ENCODE measurements at places on chromosomes 12 and 14.

- DNase-seq = peak; percentile 86
Measured at GRCh38 chr14:23567186-23568020, at the start of gene AP1G2. Gene AP1G2 (minus strand): TSS chr14:23567791. CDS start chr14:23567314, 477 bp downstream.

DNA sequence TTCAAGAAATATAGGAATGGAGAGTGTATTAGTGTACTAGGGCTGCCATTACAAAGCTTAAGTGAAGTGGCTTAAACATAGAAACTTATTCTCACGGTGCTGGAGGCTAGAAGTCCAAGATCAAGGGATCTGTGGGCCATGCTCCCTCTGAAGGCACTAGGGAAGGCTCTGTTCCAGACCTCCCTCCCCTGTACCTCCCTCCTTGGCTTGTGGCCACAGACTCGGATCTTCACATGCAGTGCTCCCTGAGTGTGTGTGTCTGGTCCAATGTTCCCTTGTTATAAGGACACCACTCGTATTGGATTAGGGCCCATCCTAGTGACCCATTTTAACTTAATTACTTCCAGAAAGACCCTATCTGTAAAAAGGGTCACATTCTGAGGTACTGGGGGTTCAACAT is 225.6 kb downstream of the VRK1 start:
- no peak for DNase-seq

- no peak for DNase-seq
Measured at GRCh38 chr12:1205512-1206060, 214.6 kb downstream of the ERC1 start.

- peak; percentile 20 for DNase-seq
Measured at GRCh38 chr12:96208801-96209549, 14.8 kb downstream of the ELK3 start.

DNA sequence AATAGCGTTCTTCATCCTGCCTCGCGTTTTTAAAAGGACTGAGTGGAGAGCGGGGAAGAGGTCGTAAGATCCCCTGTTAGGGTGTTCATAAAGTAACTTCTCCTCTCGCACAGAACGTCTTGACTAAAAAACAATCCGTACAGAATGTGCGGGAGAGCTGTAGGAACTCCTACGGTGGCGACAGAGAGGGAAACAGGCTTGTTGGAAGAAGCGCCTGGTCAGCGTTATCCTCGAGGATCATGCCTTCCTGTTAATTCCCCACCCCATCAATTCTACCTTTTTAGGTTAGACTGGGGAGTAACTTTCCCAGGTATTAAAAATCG is 399 bp upstream of the WASHC4 start:
- DNase-seq = peak; percentile 44

GRCh38 chr12:49565406-49566265 is 2.3 kb downstream of the MCRS1 start:
- no peak for DNase-seq
